ENCODE measurements at places on chromosomes 12 and 14.

- no peak for DNase-seq
These were observed 243.7 kb downstream of the SLC16A7 start for GRCh38 chr12:59839514-59839913.

DNA sequence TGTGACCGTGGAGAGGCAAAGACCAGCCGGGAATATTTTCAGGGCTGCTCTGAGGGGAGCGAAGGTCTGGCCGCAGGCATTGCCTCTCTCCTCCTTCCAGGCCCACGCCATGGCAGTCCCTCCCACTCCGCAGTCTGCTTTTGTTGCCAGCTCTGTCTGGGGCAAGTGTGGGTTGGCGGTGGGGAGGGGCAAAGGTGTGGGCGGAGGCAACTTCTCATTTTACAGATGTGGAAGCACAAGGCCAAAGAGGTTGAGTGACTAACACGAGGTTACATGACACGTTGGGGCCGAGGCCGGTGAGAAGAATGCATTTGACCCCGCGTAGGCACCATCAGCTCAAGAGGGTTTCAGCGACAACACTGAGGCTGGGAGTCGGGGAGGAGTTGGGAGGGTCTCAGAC, 6.1 kb upstream of the FAIM2 start:
- peak; percentile 63 for DNase-seq

- DNase-seq, result no peak
These were observed 566.6 kb downstream of the RPS29 start for GRCh38 chr14:49019467-49020115.

DNA sequence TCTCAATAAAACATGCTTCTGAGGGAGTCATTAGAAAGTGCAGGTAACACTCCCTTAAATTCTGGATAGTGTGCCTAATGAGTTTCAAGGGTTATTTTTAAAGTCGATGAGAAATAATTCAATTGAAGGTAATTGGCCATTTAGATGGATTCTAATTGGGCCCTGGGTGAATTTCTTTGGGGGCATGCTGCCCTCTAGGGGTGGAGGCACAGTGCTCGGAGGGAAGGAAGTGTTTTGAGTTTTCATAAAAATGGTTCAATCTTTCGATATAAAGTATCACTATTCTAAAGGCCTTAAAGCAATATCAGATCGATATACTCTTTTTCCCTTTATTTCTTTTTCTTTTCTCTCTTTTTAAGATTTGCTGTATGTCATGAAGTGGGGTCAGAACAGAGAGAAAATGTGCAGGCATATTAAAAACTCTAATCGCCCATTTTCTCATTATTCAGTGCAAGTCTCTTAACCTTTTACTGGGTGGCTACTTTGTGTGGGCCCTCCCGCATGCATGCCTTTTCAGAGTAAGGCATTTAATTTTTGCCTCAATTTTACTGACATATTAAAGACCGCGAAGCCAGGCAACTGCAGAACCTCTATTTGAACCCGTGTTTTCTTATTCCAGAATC, 25.5 kb downstream of the NKX2-8 start:
- no peak for DNase-seq

GRCh38 chr14:64178814-64179213, 115.4 kb downstream of the ESR2 start:
- no peak for DNase-seq

- DNase-seq, result no peak
These were observed 213.4 kb downstream of the VRK1 start for GRCh38 chr14:97010491-97011160.

GRCh38 chr12:93990832-93991803, 157.3 kb upstream of the PLXNC1 start:
- DNase-seq, result peak; percentile 31

DNA sequence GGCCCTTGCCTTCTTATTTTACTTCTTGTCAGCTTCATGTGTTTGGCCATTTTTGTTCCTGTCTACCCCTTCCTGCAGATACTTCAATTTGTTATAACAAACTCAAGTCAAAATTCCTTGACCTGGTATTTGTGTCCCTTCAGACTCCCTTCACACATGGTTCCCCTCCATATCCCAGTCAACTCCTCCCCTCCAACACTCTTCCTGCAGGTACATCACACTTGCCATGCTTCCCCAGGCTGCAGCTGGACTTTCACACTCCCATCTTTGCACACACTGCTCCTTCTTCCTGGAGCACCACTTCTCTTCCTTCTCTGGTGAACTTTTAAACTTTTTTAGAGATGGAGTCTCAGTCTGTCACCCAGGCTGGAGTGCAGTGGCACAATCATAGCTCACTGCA, 18.9 kb upstream of the FIGNL2 start:
- no peak for DNase-seq

DNA sequence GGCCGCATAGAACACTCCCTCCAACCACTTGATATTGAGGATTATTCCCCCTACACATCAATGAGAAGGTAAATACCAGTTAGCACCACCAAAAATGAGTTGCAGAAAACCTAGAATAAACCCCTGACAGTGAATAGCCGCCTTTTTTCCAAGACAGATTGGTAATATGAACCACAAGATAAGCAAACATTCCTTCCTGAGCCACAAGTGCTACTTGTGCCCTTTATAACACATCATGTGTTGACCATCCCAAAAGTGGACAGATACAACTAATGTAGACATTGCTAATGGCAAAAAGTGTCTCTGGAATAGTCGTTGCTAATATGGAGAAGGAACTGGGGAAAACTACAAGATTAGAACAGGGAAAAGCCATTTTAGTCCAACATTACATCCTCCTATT, 17.2 kb downstream of the NOXRED1 start:
- no peak for DNase-seq

DNA sequence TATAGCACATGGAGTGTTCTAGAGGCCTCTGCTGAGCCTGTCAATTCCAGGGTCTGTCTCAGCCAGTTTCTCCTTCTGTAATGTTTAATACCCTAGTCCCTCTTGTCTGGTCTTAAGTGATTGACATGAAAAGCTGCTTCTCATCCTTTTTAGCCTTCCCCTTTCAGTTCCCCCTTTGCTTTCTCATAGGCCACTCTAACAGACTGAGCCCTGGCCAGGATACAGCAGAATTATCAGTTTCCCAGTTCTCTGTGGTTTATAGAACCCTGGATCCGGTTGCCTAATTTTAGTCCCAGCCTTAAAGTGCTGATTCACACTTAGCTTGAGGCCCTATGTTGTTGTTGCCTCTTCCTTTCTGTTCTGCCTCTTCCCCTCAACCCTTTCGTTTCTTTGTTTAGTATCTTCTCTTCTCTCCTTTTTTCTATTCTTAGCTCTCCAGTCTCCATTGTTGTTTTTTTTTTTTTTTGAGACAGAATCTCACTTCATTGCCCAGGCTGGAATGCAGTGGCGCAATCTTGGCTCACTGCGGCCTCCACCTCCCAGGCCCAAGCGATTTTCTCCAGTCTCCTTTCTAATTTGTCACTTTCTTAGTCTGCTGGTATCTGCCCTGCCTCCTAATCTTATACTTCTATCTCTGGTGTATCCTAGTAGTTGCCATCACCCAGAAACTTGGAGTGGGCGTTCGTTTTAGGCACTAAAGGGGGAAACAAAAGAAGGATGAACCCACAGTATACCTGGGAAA, 2.9 kb upstream of the BIN2 start:
- DNase-seq, result peak; percentile 20

DNA sequence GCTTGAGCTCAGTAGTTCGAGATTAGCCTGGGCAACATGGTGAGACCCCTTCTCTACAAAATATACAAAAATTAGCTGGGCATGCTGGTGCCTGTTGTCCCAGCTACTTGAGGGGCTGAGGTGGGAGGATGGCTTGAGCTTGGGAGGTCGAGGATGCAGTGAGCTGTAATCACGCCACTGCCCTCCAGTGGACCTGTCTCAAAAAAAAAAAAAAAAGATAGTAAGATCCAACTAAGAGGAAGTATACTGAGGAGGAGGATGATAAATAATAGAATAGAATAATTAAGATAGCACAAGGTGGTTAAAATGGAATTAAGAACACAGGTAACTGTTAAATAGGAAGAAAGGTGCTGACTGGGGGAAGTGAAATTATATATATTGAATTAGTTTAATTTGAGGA, 37.0 kb upstream of the BAZ1A start:
- no peak for DNase-seq

GRCh38 chr12:103677905-103678304, 90.8 kb downstream of the STAB2 start:
- no peak for DNase-seq

DNA sequence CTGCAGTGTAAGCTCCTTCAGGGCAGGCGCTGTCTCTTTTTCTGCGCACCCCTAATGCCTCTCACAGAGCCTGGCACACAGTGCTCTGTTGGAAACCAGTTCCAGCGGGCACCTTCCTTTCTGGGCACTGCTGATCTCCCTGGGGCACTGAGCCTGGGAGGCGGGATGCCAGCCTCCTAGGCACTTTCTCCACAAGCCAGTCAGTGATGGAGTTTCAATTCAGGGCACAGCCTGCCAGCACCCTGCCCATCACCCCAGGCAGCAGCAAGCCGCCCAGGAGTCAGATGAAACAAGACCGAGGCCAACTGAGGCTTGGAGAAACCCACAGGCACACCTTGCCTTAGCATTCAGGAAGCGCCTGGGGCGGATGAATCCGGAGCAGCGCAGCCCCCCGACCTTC, 5.7 kb upstream of the CTDSP2 start:
- no peak for DNase-seq

GRCh38 chr12:52312086-52312485, 9.1 kb downstream of the KRT83 start:
- no peak for DNase-seq

DNA sequence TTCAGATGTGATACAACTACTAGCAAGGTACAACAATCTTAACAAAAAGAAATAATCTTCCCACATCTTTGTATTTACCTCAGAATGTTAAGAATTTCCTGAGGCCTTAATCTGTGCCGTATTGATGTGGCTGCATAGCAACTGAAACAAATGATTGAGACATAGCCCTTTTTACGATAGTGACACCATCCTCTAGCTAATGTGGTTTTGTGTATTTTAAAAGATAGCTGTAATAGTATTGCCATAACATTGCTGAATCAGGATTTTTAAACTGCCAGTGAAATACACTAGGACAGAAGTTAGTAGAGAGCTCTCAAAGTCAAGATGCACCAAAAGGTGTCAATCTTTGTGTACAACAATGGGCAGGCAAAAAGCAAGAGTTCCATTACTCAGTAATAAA, 11.9 kb downstream of the NPAS3 start:
- DNase-seq, result no peak

DNA sequence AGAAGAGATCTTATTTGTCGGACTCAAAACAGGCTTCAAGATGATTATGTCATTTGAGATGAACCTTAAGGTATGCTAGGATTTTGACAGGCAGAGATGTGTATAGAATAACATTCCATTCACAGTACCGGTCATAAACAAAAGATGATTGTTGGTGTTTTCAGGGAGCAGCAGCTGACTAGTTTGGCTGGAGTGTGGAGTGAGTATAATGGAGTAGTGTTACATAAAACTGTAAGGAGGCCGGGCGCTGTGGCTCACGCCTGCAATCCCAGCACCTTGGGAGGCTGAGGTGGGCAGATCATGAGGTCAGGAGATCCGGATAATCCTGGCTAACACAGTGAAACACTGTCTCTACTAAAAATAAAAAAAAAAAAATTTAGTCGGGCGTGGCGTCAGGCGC, 23.9 kb downstream of the SERPINA10 start:
- no peak for DNase-seq

- DNase-seq, result no peak
These were observed 76.6 kb downstream of the LRP6 start for GRCh38 chr12:12190087-12190809.

- no peak for DNase-seq
These were observed 179.2 kb downstream of the CACNA1C start for GRCh38 chr12:2231956-2232355.

- DNase-seq, result no peak
These were observed 240.5 kb upstream of the DAAM1 start for GRCh38 chr14:58947814-58948445.

Data from mucosa of gallbladder (tissue), 1 donor.